ENCODE measurements at places on chromosomes 16 and 17. TPM values are rescaled to one million over a fixed set of nuclear protein-coding genes. Genes with fewer than 3 reads are reported as not detected.

GRCh38 chr16:56191156-56191815 is at the start of gene GNAO1:
Gene GNAO1 (plus strand): TSS chr16:56191489. CDS start chr16:56192236, 747 bp downstream.
- DNase-seq = peak; percentile 58

- no peak for DNase-seq
Measured at GRCh38 chr16:58082381-58082780, 46.8 kb downstream of the CFAP20 start.

DNA sequence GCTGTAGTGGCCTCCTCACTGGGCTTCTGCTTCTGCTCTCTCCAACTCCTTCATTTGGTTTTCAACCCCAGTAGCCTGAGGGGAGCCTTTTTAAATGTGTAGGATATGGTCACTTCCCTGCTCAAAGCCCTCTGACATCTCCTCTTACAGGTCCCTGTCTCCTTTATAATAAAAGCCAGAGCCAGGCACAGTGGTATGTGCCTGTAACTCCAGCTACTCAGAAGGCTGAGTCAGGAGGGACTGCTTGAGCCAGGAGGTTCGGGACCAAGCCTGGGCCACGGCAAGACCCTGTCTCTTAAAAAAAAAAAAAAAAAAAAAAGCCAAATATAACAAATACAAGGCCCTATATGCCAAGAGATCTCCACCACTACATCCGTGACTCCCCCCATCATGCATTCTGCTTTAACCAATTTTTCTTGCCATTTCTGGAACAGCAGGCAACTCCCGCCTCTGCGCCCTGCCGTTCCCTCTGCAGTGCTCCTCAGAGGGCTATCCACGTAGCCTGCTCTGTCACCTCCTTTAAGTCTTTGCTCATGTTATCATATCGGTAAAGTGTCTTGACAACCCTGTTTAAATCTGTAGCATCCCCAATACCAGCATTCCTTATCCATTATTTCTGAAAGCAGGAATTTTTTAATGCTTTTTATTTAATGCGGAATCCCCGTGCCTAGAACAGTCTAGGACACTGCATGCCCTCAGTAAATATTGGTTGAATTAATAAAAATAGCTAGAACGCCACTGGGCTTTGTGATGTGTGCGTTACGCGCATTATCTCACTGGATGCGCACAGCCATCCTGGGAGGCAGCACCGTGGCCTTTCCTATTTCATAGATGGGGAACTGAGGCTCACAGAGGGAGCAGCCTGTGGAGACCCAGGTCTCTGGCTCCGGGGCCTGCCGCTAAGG is 9.5 kb downstream of the ZNF771 start:
- no peak for DNase-seq

DNA sequence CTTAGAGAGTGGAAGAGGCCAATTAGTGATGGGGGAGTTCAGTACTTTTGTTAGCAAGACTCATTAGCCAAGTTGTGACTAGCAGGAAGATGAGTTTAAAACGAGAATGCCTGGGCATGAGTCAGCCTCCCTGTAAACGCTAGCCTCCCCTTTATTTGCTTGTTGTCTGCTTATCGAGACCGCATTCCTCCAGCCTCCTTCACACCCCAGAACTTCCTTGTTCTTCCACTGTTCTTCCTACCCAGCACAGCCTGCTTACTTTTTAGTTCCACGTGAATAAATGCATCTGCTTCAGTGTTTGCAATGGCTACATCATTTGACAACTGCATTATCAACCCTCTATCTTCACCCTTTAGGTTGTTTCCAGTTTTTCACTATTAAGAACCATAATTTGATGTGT is 20.2 kb upstream of the OR3A1 start:
- no peak for DNase-seq

- peak; percentile 48 for DNase-seq
Measured at GRCh38 chr17:48588528-48588927, 1.5 kb downstream of the HOXB3 start.

DNA sequence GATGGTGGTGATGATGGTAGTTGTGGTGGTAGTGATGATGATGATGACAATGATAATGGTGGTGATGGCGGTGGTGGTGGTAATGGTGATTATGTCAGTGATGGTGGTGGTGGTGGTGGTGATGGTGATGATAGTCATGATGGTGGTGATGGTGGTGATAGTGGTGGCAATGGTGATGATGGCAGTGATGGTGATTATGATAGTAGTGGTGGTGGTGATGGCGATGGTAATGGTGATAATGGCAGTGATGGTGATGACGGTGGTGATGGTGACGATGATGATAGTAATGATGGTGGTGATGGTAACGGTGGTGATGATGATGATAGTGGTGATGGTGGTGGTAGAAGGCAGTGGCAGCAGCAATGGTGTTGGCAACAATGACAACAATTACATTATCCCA is 55.3 kb downstream of the RBFOX3 start:
- DNase-seq = no peak

- no peak for DNase-seq
Measured at GRCh38 chr16:58211245-58211644, 13.3 kb upstream of the CSNK2A2 start.

IRX5 gene
- total RNA-seq = 0.17 TPM

DNA sequence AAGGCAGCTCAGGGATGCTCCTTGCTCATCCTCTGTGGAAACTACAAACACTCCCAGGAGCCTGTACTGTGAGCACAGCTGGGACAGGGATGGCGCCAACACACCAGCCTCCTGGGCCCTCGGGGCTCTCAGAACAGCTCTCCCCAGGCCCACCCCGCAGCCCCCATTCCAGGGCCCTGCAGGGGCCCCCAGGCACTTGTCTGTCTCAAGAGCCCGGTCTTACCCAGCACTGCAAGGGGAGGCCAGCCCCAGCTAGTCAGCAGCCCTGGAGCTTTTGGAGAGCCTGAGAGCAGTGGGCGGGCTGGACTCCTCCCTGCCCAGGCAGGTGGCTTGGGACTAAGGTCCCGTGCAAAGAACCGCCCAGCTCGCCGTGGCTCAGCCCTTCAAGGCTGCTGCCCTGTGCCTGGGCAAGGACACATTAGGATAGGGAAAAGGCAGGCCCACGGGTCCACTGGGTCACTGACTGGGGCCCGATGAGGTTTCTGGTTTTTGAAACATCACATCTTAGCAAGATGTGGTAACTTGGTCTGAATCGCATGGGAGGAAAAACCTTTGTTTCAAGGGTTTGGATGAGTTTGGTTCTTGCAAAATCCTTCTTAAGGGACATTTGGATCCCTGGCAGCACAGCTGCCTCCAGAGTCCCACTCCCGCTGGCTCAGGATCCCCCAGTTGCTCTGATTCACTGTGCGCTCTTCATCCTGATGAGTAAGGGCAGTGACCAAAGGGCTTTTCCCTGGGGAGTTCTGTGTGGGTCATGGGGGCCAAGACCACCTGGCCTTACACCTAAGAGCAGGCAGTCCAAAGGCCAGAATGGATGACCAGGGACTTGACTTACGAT is 2.8 kb downstream of the DNASE1L2 start:
- DNase-seq = no peak

KRTAP4-5 gene
- not detected for total RNA-seq

MT1F gene
- 2.1 TPM for total RNA-seq

GRCh38 chr16:66551788-66552285 is 539 bp upstream of the CKLF start:
- DNase-seq = no peak

- no peak for DNase-seq
Measured at GRCh38 chr17:48835971-48836370, 5.1 kb downstream of the CALCOCO2 start.

DNA sequence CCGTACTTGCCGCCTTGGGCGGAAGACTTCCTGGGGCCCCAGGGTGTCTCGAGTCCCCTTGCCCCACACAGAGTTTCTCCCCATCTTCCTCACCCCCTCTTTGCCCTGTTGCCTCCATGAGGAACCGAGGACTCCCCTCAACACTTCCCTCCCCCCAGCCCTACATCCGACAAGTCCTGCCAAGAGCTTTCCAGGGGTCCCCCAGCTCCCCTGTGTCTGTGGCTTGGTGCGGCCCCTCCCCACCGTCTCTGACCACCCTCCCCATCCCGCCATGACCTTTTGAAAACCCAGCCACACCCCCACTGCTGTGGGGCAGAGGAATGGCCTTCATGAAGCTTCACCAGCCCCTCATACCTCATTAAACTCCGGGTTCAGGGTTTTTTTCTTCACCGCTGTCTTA is 11.4 kb downstream of the SCGB1C2 start:
- no peak for DNase-seq

GRCh38 chr16:12329246-12329995 is 352.9 kb downstream of the SNX29 start:
- DNase-seq = no peak

- DNase-seq = no peak
Measured at GRCh38 chr16:50662306-50662940, 18.7 kb downstream of the SNX20 start.

GRCh38 chr17:17570140-17570797 is 21.2 kb downstream of the PEMT start:
- DNase-seq = peak; percentile 12

PROCA1 gene
- total RNA-seq = 2.6 TPM

DNA sequence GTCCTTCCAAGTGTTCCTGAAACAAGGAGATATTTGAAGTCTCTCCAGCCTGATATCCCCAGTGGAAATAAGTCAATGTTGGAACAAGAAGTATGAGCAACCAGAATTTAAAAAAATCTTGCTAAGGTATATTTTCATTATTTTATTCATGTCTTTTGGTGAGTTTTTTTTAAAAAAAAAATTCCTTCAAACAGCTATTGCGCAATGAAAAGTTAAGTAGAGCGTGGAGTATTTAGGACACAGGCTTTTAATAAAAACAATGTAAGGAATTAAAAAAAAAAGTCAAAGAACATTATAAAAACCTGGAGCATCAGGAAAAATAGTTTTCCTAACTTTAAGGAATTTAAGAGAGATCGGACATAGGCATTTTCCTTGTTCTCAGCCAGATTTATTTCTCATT is 940.4 kb downstream of the KCNJ2 start:
- DNase-seq = no peak

DNA sequence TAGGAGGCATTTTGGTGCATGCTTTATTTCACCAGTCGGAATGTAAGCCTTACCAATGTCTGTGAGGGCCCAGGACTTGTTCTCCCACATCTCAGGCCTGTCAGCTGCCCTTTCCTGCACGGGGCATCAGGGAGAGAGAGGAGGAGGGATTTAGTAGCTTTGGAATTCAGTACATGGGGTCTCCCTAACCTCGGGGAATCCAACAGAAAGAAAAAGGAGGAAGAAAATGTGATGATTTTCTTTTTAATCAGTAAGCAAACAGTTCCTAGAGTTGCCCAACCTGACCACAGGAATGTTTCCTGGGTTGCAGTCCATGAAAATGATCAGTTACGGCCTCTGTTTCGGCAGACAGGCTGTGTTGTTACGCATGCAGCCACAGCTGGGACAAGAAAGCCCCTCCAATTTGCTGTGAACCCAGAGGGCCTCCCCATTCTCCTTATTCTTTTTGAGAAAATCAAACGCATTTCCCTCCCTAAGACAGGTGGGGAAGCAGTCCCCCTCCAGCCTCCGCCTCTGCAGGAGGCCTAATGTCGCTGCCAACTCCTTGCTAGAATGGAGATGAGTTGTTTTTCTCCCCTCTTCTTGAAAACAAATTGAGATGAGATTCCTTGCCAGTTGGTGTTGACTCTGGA is 53.1 kb upstream of the TANGO6 start:
- DNase-seq = peak; percentile 94

GRAP gene
- under 0.01 TPM for total RNA-seq

- no peak for DNase-seq
Measured at GRCh38 chr17:52140601-52141000, 17.9 kb downstream of the CA10 start.

NEUROD2 gene
- not detected for total RNA-seq

DOC2B gene
- not detected for total RNA-seq

DNA sequence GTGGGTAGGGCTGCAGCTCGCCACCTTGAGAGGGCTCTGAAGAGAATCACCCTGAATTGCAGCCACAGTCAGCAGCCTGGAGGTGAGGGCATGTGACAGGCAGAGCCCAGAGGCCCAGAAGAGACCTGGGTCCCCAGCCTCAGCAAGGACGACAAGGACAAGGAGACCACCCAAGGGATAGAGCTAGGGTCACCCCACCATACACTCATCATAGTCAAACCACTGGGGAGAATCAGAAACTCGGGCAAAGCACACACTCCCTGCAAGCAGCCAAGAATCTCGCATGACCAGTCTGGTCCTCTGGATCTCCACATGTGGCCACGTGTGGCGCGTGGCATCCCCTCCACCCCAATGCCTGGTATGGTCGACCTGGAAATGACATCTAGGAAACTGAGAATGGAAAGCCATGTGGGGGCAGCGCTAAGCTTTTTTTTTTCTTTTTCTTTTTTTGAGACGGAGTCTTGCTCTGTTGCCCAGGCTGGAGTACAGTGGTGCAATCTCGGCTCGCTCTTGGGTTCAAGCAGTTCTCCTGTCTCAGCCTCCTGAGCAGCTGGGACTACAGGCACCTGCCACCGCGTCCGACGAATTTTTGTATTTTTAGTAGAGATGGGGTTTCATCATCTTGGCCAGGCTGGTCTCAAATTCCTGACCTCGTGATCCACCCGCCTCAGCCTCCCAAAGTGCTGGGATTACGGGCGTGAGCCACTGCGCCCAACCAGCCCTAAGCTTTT is 4.6 kb upstream of the SPHK1 start:
- DNase-seq = no peak

- DNase-seq = no peak
Measured at GRCh38 chr16:69618721-69619120, 53.0 kb downstream of the NFAT5 start.

GRCh38 chr16:74496054-74496453 is 74.8 kb upstream of the CLEC18B start:
- no peak for DNase-seq

- no peak for DNase-seq
Measured at GRCh38 chr16:52463904-52464303, 83.0 kb downstream of the TOX3 start.
